ENCODE measurements at places on chromosomes 5 and 9.

GRCh38 chr5:76337953-76338451, 65.1 kb upstream of the IQGAP2 start:
- DNase-seq = peak; percentile 25

DNA sequence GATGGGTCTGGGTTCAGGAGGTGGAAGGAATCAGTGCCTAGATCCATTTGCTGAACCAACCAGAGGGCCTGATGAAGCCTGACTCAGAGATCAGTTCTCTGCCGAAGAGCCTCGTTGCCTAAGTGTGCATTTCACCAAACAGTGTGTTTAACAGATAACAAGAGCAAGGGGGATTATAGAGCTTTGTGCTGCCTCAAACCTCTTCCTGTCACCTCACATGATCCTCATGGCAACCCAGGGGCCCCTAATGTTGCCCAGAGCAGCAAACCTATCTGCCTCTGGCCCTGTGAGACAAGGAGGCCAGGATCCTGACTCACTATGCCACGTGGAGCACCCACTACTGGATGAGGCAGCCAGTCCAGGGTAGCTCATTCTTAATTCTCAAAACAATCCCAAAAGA, 66.3 kb upstream of the EPB41L4B start:
- no peak for DNase-seq

DNA sequence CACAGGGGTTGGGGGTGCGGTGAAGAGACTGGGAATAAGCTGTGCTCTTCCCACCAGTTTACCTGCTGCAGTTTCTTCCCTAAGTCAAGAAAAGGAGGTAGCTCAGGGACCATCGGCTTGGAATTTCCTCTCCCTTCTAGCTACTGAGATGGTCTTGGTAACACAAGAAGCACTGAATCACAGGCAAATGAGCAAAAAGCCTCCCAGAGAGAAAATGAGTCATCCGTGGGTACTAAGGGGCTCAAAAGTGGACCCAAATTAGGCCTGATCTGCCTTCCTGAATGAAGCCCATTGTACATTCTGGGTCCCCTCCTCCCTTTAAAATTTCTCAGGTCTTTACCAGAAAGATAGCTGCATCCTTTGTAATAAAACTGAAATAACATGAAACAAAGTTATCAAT, 49.9 kb downstream of the PTPN3 start:
- no peak for DNase-seq

- peak; percentile 41 for DNase-seq
These were observed 723 bp downstream of the SNX18 start for GRCh38 chr5:54518146-54518817.

DNA sequence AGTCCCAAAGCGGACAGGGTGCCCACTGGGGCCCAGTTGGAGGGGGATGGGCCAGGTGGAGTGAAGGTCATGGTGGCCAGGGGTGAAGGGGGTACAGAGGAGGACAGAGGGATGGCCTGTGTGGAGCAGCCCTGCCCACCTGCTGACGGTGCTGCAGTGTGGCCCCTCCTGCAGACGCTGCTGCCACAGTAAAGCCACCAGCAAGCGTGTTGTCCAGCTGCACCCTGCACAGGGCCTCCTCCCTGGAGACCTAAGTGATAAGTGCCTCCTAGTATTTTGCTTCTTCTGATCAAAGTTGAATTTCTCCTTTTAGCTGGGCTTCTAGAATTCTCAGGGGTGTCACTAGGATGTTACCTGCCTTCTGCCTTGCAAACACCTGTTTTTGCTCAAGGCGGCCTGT, 299.3 kb upstream of the IRX4 start:
- DNase-seq = no peak

GRCh38 chr5:131148835-131149234, 16.2 kb downstream of the HINT1 start:
- no peak for DNase-seq

GRCh38 chr5:164799391-164799790, 1294.0 kb downstream of the MAT2B start:
- DNase-seq = no peak

DNA sequence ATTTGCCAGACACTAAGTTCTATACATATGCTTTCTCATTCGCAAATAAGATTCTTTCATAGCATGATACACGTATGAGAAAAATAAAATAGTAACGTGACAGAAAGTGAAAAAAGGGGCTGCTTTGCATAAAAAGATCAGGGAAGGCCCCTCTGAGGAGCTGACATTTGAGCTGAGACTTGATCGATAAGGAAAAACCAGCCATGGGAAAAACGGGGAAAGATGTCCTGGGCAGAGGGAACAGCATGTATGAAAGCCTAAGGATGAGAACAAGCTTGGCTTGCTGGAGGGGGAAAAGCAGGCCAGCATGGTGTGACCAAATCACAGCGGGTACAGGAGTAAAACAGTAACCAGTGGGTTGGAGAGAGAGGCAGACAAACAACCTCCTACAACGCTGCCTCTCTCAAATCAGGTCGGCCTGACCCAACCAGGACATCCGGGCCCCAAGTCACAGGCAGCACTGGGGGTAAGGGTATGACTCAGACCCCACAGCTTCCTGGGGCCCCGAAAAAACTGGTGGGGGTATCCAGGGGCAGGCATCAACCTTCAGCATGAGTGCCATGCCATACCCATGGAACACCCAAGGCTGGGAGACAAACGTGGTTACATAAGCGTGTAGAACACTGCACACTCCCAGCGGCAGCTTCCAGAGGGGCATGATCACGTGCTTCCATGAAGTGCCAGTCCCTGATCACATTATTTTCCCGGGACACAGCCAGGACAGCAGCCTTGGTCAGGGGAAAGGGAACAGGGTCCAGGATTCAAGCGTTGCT, 2.2 kb downstream of the TNIP1 start:
- peak; percentile 69 for DNase-seq

GRCh38 chr5:158487156-158487555, 612.6 kb downstream of the EBF1 start:
- DNase-seq = no peak

- no peak for DNase-seq
These were observed 25.8 kb downstream of the UIMC1 start for GRCh38 chr5:176980818-176981217.

- DNase-seq = no peak
These were observed 7.6 kb downstream of the CRAT start for GRCh38 chr9:129102791-129103594.

- DNase-seq = no peak
These were observed 418.8 kb upstream of the CCNH start for GRCh38 chr5:87831499-87831898.

GRCh38 chr5:35336230-35336629, 105.9 kb upstream of the PRLR start:
- no peak for DNase-seq

GRCh38 chr9:121262423-121262822, 5.5 kb upstream of the GSN start:
- DNase-seq = no peak

DNA sequence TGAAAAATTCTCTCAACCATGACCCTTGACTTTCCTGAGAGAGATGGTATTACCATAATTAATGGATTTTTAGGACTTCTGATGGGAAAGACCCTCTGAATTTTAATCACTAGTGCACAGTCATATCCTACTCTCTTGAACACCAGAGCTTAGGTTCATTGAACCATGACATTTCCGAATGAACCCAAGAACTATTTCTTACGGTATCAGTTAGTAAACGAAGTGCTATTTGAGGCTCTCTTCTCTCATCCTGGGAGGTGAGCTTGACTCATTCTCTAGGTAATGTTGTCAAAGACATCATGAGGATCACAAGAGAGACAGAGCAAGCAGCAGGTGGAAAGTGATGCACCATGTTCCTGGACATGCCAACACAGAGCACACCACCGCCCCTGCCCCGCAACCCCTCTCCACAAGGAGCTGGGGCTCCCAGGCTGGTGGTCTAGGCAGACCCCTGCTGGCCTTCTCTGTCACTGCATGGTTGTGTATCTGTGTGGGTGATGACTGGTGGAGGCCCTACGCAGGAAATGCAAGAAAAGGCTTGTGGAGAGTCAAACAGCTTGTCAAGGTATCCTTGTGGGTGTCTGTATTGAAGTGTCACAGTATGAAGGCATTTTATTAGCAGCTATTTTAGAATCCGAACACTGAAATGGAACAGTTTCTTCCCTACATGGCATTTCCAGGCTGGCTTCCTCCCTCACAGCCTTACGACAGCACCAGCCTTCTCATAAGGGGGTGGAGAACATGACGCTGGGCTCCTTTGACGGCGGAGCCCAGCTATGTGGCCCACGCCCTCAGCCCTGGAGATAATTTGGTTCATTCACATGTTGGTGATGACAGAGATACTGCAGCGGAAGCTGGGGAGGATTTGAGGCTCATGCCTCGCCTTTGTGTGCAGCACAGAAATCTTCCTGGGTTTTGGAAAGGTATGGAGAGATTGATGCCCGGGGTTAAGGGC, 297.6 kb downstream of the NTRK2 start:
- DNase-seq = no peak

- DNase-seq = no peak
These were observed 67.2 kb upstream of the CCDC152 start for GRCh38 chr5:42689391-42689790.

DNA sequence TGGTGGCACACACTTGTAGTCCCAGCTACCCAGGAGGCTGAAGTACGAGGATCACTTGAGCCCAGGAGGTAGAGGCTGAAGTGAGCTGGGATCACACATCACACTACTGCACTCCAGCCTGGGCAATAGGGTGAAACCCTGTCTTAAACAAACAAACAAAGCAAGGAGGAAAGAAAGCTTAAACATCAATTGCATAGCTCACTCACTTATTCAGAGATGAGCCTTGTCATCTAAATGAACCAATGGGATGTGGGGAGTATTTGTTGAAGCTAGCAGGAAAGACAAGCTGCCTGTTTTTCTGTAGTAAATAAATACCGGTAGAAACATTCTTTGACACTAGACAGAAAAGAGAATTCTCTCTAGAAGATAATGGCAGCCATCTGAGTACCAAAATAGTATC, 161.0 kb upstream of the SLC12A2 start:
- DNase-seq = no peak

DNA sequence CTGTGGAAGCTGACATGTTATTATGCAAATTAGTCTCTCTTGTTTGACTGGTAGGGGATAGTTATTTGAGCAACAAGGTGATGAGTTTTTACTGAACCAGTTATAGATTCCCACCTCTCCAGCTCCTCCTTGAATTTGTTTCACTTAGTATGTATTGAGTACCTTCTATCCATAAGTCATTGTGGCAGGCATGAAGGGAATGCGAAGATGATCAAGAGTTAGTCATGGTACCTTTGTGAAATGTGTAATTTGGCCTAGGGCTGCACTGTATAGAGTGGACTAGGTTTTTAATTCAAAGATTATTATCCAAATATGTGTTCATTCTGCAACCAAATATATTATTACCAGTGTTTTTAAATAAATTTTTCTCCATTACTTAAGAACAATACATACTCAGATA, 110.1 kb downstream of the HACD4 start:
- no peak for DNase-seq

- DNase-seq = no peak
These were observed 163.4 kb upstream of the PLPPR1 start for GRCh38 chr9:100865111-100865510.

- DNase-seq = no peak
These were observed 402.9 kb downstream of the PRR16 start for GRCh38 chr5:120866997-120867396.

- no peak for DNase-seq
These were observed 6.3 kb downstream of the IGIP start for GRCh38 chr5:140131967-140132409.

DNA sequence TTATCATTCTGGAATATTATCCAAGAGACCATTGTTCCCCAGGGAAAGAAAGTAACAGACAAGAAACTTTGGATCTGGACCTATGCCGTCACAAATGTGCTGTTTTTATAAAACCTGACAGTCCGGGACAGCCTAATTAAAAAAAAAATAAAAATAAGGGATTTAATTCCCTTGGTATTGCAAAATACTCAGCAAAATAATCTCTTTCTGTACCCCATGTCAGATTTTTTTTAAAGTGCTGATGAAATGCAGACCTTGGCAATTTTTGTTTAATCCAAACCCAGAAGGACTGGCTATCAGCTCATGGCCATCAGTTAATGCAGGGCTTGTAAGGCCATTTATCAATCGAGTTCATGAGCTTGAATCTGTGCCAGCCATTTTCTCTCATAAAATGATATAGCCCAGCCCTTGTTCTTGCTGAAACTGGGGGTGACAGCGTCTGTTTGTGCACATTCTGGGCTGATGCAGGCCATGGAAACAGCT, 162.7 kb upstream of the S1PR3 start:
- DNase-seq = no peak

DNA sequence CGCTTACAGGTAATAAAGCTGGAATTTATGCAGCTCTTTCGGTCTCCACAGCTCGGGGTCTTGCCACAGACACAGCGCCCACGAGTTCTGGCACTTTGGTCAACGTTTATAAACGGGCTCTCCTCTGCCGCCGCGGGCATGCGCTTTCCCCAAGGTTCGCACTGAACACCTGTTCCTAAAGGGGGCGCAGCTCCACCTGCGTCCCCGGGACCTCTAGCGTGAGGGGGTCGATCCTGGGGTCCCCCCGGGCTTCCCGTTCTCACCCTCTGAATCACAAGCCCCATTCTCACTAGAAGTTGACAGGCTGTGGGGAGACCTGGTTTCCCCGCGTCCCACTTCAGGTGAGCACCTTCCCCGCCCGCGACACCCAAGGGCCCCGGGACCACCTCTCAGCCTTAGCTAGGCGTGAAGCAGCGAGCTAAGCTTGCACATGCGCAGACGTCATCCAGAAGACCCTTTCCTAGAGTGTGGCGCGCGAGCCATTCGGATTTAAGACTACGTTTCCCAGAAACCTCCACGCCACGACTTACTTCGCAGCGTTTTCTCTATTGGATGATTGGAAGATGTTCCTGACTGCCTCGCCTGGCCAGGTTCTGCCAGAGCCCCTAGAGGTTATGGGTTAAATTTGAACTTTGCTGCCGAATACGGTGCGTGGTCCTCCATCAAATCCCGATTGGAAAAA, 21.3 kb upstream of the ZNF782 start:
- DNase-seq = no peak

DNA sequence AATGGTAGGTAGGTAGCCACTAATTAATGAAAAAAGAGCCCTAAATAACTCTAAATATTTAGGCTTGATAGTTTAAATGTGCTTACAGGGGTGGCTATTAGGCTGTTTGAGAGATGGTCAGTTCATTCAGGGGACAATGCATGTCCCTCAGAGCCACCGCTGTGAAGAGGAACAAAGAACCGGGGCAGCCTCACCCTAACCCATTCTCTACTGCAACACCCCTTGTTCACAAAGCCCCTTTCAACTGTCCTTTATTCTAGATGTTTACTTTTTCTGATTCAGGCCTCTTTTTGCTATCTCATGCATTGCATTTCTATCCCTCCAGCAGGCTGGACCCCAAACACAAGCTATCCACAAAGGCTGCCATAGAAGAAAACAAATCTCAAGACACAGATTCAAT, 906.7 kb downstream of the NR2F1-AS1 start:
- no peak for DNase-seq
